ENCODE measurements at places on chromosomes 5 and 9.

GRCh38 chr5:179599100-179599499 lies 24.4 kb downstream of the HNRNPH1 start:
- no peak for DNase-seq

GRCh38 chr9:120891884-120892747 lies 15.1 kb upstream of the PHF19 start:
- DNase-seq = no peak

GRCh38 chr5:95803271-95804148 lies 19.0 kb downstream of the GLRX start:
- no peak for DNase-seq

DNA sequence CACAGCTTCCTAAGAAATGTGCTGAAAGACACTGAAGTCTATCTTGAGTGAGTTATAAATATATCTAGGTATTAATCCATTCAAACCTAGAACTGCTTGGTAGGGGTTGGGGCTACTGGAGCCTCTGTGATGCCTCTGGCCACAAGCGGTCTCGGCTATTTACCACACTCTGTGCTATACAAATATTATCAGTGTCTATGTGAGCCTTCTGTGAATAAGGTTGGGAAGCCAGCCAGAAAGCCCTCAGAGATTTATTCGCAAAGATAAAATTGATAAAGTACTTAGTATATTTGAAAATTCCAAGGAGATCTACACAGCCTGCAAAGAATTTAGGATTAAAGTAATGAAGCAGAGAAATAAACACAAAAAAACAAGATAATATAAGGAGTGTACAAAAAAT lies 41.4 kb downstream of the LIFR start:
- no peak for DNase-seq
